ENCODE measurements at places on chromosomes 3 and 15.

GRCh38 chr3:71237672-71238071 lies 345.9 kb downstream of the FOXP1 start:
- DNase-seq: no peak

- no peak for DNase-seq
Observed at GRCh38 chr15:49155834-49156627, 632 bp upstream of the COPS2 start.

GRCh38 chr15:74528876-74529275 lies 12.1 kb upstream of the ARID3B start:
- DNase-seq: no peak

- DNase-seq: no peak
Observed at GRCh38 chr3:12705981-12706380, 42.1 kb upstream of the RAF1 start.

- DNase-seq: no peak
Observed at GRCh38 chr15:83422541-83422940, 24.6 kb upstream of the SH3GL3 start.

- DNase-seq: no peak
Observed at GRCh38 chr15:69172847-69173246, 12.4 kb downstream of the GLCE start.

DNA sequence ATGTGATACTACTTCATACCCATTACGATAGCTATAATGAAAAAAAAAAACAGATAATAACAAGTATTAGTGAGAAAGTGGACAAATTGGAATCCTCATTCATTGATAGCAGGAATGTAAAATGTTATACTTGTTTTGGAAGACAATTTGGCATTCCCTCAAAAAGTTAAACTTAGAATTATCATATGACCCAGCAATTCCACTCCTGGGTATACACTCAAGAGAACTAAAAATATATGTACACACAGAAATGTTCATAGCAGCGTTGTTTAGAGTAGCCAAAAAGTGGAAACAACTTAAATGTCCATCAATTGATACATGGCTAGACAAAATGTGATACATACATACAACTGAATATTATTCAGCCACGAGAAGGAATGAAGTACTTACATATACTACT lies 69.9 kb downstream of the PRICKLE2 start:
- no peak for DNase-seq

- no peak for DNase-seq
Observed at GRCh38 chr3:175356899-175357324, 497.8 kb downstream of the NAALADL2 start.

DNA sequence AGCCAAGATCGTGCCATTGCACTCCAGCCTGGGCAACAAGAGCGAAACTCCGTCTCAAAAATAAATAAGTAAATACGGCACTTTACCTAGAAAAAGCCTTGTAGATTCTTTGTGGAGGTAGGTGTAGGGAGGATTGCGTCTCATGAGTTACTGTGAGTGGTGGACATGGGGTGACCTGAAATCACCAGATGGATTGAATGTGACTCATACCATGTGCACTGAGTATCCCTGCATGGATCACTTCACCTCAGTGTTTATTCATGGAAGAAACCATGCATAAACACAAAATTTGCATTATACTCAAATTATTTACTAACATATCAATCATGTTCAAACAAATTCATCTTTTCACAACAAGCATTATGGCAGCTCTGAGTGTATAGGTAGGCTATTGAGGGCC lies 55.9 kb downstream of the MRPS25 start:
- DNase-seq: no peak

GRCh38 chr3:132593241-132593946 lies 3.7 kb upstream of the ACKR4 start:
- DNase-seq: no peak

DNA sequence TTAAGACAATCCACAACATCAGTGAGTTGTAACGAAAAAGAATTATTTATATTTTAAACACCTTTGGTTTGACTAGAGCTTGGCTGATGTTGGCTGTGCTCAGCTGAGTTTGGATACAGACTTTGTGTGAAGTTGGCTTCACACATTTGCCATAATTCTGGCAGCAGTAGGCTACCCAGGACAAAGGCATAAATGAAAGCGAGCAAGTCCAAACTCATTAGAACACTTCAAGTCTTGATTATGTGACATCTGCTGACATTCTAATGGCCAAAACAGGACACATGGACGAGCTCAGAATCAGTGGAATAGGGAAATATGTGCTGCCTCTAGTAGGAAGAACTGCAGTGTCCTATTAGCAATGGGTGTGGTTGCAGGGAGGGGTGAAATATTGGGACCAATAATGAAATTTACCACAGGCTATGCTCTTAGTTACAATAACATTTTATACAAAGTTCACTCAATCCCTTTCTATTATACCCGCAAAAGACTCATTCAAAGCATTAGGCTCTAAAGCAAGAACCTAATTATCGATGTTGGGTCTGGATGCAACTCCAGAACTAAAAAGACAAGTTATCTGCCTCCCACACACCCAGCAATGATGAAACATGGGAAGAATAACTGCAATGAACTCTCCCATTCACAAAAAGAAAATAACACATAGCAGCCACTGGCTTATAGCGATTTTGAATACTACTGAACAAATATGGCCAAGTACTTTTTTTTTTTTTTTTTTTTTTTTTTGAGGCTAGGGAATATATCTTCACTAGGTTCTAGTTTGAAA lies 493.9 kb upstream of the RASGRP1 start:
- DNase-seq: no peak

GRCh38 chr3:26198609-26199008 lies 408.7 kb downstream of the OXSM start:
- no peak for DNase-seq

DNA sequence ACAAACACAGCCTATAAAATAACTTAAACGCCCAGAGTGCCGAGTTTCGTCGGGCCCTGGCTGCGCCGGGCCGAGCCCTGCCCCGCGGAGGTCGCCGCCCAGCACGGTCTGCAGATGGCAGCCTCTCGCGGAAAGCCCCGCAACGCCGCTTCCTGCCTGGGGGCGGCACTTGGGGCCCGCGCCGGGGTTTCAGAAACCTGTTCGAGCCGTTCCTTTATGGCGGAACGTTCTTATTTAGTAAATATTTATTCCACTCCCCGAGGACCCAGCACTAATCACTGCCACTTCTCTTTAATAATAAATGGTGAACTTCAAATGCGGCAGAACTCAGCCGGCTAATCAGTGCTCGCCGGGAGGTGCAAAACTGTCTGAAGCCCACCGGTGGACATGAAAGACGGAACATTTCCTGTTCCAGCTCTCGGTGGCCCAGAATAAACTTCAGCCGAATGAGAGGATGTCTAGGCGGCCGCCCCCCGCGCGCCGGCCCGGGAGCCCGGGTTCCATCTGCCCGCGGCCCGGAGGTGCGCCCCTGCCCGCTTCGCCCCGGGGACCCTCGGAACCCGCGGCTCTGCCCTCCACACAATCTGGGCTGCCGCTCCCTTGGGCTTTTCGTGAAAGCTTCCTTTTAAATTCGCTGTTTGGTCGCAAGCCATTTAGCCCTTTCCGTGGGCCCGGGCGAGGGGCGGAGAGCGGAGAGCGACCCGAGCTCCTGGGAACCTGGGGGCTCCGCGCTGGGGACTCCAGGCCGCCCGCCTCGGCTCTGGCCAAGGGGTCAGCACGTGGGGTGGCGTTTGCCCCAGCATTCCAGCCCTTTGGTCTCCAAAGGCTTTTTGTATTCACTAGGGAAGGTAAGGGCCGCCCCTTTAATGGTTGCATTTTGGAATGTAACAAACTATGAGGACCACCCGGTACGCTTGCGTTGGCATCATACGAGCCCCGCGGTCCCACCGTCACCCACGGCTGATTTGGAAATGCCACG lies 110.8 kb upstream of the ATP11B start:
- peak; percentile 26 for DNase-seq

DNA sequence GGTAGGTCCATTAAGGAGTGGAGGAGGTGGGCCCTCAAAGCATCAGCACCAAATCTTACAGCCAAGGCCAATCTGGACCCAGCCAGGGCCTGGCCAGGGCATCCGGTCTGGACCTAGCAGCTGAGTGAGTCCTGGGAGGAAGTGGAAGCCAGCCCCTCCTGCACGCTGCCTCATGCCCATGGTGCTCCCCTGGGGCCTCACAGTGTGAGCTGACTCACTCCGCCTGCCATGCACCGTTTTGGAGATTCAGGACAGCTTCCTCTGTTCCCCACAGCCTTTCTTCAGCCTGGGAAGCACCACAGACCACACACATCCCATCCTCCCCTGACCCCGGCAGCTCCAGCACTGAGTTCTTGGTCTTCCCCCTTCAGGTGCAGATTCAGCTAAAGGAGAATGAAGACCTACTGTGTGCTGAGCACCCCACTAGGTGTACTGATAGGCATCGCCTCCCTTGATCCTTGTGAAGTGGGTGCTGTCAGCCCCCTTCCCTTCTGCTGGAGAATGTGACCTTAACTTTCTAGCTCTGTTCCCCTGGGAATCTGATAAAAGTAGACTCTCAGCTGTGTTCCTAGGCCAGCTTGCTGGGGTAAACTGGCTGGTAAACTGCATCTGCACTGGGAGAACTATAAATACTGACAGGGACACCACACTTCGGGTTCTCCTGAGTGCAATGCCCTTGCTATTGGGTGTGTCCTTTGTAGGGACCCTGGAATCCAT lies 36.8 kb upstream of the SEC13 start:
- no peak for DNase-seq

GRCh38 chr3:167575000-167575600 lies 78.6 kb downstream of the WDR49 start:
- no peak for DNase-seq

- no peak for DNase-seq
Observed at GRCh38 chr15:72902245-72902918, 118.8 kb upstream of the ADPGK start.

- no peak for DNase-seq
Observed at GRCh38 chr15:40064231-40064894, 25.4 kb upstream of the SRP14 start.

- no peak for DNase-seq
Observed at GRCh38 chr3:112303764-112304325, 9.8 kb upstream of the SLC9C1 start.

DNA sequence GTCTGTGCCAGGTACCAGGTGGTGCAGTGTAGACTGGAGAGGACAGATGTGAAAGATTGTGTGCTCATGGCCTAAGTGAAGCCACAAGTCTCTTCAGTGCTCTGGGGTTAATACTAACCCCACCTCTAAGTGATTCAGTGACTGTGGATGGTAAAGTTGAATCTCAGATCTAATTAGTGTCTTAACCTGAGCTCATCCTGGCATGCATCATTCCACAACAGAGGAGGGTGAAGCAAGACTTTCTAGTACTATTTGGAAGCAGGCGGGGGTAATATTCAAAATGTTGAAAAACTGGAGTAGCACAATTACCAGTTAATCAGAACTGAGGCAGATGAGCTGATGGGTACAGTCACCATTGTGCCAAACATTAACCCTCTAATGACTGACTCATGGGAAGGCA lies 2.8 kb upstream of the MESD start:
- no peak for DNase-seq

- DNase-seq: no peak
Observed at GRCh38 chr3:141366285-141367037, 1.8 kb upstream of the ZBTB38 start.

GRCh38 chr15:70830615-70831014 lies 23.3 kb downstream of the LARP6 start:
- no peak for DNase-seq

- DNase-seq: no peak
Observed at GRCh38 chr3:195911946-195912270, 3.6 kb upstream of the TNK2 start.

DNA sequence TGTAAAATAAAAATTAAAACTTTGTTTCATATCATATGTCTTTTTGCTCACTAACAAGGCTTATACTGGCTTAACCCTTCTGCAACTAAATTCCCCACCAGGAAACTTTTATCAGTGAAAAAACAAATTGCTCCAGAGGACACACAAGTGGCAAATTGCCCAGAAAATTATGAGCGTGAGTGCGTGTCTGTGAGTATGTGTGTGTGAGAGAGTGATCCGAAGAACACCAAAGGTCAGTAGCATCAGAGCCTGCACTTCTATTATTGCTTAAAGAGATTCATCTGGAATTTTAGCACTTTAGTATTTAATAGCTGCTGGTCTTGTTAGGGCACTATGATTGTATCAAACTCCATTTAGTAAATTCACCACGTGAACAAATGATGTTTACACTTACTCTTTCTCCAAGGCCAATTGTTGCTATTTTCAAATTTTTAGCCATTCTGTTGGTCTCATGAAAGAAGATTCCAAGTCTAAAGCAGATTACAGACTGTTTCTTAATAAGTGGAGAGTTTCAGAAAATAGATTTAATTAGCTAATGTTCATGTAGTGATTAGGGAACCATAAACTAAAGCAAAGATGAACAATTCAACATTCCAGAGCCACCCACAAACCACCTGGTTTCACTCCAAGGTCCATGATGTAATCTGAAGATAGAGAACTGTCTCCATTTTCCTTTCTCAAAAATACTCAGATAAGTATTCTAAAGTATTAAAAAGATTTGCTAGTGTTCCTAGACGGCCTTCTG lies 91.1 kb upstream of the IL12A start:
- DNase-seq: no peak

DNA sequence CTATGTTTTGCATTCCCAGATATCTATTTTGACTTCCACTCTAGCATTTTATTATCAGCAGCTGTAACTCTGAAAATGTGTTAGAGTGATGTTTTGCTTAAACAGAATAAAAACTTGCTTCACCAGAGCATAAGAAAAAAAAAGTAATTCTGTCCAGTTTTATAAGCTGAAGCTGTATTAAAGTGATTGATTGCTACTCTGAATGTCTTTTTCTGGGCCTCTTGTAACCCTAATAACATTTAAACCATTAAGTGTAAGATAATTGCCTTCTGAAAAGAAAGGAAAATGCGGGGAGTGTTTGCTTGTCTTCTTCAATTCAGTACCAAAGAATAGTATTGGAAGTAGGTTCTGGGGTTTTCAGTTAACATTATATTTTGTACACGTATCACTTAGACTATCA lies 57.9 kb upstream of the UBE2E1 start:
- no peak for DNase-seq

GRCh38 chr3:43024181-43024885 lies 45.2 kb downstream of the GASK1A start:
- no peak for DNase-seq

DNA sequence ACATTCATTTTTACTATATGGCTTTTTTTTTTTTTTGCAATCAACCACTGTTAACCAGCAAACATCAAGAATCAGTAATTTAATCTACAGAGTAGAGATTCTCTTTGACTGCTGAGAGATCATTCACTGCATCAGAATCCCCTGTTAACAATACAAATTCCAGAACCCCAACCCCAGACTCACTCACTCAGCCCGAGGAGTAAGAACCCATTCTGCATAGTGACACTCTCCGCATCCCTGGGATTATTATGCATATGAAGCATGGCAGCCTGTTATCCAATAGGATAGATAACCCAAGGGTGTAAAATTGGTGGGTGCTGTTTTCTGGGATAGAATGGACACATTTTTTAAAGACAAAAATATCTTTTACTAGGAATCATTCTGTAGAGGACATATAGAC lies 76.3 kb upstream of the CCDC39 start:
- DNase-seq: no peak
